ENCODE measurements at places on chromosomes 6 and 20.

GRCh38 chr6:117174835-117175360 lies 90.5 kb upstream of the VGLL2 start:
- DNase-seq = no peak

GRCh38 chr6:134288538-134289203 lies 29.2 kb downstream of the SGK1 start:
- DNase-seq = no peak

GRCh38 chr6:73943930-73944652 lies 248.1 kb downstream of the CD109 start:
- no peak for DNase-seq

- DNase-seq = no peak
Observed at GRCh38 chr20:4502756-4503155, 219.0 kb upstream of the PRND start.

DNA sequence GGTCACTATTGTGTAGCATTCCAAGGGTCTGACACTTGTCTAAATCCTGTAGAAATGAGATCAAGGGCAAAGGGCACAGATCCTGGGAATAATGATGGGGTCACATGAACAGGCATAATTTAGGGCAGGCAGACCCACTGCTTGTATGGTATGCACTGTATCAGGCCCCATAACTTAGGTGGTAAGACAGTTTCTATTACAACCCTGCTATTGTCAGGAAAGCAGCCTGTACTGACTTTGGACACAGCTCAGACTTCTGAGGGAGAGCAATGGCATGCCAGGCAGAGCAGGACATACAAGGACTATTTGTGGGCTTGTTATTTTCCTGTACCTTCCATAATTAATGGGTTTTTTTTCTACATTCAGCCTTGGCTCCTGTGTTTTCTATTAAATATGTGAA lies 286.8 kb downstream of the PKHD1 start:
- DNase-seq = no peak

GRCh38 chr20:8057871-8058270 lies 38.3 kb upstream of the TMX4 start:
- DNase-seq = no peak

DNA sequence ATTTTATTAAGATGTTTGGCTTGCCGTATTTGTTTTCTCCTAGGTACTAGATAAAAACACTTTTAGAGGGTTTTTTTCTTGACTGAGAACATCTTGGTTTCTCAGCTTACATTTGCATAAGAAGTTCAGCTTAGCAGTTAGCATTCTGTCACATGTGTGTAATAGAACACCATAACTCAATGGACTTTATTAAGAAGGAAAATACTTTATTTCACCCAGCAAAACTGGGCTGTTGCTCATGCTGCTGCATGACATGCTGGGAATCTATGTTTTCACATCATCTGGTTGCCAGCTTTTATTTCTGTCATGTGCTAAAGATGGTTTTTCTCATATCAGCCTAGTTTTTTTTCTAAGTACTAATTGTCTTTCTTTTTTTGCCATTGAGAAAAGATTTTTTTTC lies 144.6 kb downstream of the UTRN start:
- no peak for DNase-seq

DNA sequence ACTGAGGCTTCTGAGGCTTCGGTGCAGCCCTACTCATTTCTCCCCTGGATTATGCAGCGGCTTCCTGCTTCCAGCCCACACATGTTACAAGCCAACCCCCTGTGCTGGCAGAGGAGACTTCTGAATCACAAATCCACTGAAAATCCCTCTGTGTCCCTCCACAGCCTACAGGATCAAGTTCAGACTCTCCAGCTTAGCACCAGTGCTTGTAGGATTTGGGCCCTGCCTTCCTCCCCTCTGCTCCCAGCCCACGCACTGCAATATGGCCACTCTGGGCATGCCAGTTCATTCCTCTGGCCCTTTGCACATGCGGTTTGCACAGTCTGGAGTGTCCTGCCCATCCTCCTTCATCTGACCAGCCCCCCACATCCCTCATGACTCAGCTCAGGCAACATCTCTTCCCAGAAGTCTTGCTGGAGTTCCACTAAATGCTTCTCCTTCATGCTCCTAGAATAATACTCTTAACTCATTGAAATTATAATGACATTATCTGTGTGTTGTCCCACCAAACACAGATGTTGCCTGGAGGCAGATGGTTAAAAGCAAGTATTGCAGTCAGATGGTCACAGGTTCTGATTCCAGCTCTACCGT lies 15.9 kb upstream of the MDGA1 start:
- DNase-seq = no peak

GRCh38 chr6:20227350-20227749 lies 15.1 kb upstream of the MBOAT1 start:
- DNase-seq = no peak

DNA sequence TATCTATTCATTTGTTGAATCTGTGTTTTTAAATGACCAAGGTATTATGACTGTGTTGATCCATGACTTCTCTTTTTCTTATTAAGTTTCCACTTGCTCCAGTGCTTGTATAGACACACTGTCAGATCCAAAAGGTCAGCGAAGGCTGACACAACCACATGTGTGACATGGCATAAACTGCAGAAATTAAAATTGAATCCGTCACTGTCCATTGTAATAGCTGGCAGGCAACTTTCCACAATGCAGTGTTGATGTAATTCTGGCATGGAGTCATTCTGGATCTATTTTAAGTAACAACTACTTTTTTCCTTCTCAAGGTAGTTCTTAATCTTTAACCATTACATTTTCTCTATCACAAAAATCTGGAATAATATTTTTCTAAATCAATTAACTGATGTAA lies 145.3 kb downstream of the AIG1 start:
- DNase-seq = peak; percentile 43

DNA sequence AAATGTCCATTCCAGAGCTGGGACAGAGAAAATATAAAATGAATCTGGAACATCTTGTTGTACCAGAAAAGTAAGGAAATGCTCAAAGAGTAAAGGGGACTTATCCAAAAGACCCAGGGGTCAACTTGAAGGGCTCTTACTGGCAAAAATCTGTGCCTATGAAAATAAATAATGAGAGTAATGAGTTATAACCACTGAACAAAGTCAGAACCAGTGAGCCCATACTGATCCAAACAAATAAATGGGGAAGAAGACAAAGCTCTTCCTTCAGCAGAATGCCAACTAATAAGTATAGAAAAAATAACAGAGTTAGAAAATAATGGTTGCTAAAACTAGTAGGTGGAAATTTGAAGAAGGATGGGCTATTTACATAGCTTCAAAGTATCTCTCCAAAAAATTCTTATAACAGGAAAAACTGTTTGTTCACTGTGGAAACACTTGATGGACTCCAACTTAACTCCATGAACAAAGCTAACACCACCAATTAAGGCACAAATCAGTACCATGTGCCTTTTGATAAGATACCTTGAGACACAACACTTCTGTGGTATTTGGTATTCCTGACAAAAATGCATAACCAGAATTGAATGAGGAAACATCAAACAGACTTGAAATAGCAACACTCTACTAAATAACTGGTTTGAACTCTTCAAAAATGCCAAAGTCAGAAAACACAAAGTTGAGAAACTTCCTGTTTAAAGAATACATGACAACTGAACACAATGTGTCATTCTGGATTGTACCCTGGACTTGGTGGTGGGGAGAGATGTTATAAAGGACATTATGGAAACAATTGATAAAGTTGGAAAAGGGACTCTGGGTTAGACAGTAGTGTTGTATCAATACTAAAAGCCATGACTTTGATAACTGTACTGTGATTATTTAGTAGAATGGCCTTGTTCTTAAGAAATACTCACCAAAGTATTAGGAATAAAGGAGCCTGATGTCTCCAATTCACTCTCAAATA lies 197.5 kb downstream of the ISM1 start:
- no peak for DNase-seq

DNA sequence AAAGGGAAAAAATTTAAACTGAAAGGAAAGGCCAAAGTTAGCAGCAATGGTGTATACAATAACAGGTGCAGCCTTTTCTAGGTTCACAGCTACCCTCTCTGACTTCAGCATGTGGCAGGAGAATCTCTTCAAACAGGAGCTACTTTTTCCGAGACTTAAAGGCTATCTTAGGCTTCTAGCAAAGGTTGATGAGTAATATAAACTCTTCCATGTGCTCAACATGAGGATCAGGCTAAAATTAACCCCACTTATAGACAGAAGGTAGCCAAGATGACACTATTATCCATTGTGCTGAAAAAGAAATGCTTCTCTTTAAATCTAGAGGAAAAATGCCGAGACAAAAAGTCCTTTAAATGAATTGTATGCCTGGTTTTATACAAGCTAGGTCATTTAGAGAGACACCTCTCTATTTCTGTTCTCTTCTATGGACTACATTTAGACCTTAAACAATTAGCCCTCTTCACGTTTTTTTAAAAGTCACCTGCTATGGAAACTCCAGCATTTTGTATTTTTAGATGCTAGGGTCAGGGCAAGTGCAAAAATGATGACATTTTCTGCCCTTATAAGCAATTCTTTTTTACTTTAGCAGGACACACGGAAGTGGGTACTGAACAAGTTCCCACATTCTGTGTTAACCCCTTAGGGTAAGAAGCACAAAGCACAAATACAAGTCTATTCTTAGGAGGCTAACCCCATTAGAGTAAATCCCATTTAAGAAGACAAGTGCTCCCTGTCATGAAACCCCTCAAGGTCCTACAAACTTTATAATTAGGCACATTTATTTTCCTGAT lies 216.8 kb upstream of the CITED2 start:
- DNase-seq = no peak

- no peak for DNase-seq
Observed at GRCh38 chr6:37551867-37552266, 52.2 kb upstream of the CCDC167 start.

- no peak for DNase-seq
Observed at GRCh38 chr20:34627458-34627857, 49.4 kb downstream of the PIGU start.

DNA sequence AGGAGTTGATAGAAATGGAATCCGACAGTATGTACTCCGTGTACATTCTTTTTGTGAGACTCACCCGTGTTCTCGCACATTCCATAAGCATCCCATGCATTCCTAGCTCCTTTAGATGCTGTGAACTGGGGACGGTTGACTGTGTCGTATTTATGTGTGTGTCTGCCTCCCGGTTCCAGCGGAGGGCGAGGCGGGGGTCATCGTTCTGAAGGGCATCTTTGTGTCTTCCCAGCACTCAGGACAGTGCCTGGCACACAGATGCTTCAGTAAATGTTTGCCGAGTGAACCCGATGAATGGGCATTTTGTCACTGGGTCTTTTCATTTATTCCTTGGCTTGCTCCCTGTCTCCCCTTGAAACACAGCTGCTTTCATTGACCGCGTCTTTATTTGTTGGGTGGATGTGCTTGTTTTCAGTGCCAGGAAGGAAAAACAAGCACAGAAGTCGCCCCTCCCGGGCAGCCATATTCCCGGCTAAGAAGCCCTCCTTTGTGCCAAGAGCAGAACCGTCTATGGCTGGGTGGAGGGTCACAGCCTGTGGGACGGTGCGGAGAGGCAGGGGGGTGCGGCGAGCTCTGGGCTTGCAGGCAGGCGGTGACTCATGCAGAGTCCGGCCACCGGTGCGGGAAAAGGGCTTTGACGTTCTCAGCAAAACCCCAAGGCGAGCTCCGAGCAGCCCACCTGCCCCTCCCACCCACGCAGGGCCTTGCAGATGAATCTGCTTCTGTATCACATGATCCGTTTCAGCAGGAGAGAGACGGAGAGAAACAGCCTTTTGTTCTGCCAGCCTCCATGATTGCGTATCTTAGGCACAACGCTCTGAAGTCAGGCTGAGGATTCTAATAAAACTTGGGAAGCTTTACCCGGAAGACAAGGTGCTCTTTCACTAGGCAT lies 11.2 kb upstream of the PSMG4 start:
- no peak for DNase-seq

DNA sequence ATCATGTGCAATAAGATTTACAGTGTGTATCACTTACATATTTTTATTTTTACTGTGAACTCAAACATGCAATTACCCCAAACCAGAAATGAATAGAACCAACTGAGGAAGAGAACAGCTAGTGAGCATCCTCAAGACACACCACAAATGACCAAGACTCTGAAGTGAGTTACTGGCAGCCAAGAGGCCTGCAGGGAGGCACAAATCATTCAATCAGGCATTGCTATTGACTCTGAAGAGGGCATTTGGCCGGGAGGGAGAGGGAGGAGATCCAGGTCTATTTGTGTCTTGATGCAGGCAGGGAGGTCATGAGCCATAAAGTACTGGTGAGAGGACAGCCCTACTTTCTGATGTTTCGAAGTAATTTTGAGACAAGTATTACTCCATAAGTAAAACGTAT lies 257.7 kb downstream of the BCKDHB start:
- no peak for DNase-seq

- no peak for DNase-seq
Observed at GRCh38 chr6:81962198-81962597, 209.7 kb upstream of the TENT5A start.

DNA sequence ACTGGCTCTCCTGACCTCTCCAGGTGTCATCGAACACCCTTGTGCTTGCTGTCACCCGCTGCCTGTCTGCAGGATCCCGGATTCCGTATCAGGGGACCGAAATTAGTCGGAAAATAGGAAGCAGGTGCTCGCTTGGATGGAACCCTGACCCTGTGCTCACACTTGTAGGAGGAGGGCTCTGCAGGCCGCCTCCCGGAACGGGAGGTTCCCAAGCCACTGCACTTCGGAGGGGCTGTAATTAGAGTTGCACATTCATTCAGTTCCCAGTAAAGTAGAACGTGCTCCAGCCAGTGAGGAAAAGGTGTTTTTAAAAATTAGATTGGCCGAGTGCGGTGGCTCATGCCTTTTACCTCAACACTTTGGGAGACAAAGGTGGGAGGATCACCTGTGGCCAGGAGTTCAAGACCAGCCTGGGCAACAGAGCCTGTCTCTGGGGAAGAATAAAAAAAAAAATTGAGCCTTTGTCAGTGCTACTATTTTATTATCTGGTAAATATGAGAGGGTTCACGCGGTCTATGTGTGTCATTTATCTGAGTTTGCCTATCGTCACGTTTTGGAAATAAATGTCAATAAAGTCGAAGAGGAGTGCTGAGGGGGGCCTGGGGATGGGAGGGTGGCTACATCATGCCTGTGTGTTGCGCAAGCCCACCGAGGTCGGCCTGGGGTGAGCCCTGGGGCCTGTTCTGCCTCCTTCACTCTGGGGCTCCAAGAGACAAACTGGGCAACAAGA lies 1.5 kb upstream of the GMEB2 start:
- peak; percentile 85 for DNase-seq

DNA sequence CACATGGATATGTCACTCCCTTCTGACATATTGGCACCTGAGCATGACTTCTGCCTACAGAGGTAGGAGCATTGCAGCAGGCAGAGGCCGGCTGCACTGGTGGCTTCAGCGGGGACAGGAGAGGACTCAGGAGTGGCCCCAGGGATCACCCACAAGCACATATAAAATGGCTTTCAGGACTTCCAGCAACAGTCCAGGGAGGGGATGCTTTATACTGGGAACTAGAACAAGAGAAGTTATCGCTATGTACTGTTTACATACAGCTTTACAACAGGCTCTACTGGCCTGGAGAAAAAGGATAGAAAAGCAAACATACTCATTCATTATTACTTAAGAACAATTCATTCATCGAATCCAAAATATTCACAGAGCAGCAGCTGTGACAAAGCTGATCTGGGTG lies 337.8 kb downstream of the THBS2 start:
- DNase-seq = no peak
